M059J (cell line): ENCODE measurements at places on chromosomes 1 and 21.

DNA sequence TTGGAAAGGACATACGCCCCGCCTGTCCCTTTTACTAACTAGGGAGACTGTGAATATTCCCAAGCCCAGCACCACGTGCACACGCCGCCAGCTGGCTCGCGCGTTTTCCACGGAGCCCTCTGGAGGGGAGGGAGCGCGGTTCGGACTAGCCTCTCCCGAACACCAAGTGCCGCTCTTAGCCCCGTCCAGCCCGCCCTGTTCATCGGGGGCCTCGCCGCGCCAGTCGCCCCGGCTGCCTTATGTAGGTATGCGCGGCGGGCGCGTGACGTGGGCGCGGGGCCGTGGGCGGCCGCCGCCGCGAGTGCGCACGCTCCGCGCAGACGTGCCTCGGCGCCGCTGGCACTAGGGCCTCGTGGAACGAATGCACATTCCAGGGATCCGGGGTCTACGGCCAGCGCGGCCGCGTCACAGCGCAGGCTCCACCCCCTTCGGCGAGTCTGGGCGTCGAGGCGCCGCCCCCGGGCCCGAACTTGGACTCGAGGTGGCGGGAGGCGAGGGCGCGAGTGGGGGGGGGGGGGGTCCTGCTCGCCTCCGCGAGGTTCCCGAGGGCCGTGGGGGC, 767 bp upstream of the IRF2BP2 start:
- DNase-seq, result peak; percentile 93

GRCh38 chr1:220291580-220291979, 19.3 kb upstream of the RAB3GAP2 start:
- no peak for DNase-seq

DNA sequence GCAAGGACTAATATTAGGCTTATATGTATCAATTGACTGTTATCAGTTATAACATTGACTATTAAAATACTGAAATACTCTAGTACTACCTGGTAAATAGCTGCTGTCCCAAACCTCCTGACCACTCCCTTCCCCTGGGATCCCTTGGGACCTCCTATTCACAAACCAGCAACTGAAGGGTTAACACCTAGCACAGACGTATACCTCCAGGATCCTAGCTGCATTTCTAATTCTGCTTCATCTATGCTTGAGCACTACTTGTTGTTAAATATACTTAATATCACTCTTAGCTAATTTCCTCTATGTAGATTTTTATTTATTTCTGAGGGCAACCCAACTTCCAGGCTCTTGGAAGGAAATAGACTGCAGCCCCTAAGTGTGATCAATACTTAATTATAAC, 1.8 kb upstream of the NFYC start:
- DNase-seq, result no peak

DNA sequence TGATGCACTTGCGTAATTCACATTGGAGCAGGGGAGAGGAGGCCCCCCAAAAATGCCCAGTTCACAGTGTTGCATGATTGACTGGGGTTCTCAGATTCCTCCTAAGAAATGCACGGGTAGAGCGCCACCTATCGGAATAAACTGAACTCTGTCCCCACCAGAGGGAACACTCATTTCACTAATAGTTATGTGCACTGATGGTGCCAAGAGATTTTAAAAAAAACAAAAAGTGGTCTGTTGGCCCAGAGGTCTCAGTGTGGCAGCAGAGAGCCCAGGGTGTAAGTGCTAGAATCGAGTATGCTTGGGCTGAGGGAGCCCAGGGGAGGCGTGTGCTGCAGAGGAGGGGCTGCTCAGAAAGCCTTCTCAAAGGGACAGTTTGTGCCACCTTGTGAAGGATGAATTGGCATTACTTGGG, 6.9 kb downstream of the PINK1 start:
- DNase-seq, result peak; percentile 54

GRCh38 chr1:41158147-41158875, 83.8 kb downstream of the SCMH1 start:
- no peak for DNase-seq

DNA sequence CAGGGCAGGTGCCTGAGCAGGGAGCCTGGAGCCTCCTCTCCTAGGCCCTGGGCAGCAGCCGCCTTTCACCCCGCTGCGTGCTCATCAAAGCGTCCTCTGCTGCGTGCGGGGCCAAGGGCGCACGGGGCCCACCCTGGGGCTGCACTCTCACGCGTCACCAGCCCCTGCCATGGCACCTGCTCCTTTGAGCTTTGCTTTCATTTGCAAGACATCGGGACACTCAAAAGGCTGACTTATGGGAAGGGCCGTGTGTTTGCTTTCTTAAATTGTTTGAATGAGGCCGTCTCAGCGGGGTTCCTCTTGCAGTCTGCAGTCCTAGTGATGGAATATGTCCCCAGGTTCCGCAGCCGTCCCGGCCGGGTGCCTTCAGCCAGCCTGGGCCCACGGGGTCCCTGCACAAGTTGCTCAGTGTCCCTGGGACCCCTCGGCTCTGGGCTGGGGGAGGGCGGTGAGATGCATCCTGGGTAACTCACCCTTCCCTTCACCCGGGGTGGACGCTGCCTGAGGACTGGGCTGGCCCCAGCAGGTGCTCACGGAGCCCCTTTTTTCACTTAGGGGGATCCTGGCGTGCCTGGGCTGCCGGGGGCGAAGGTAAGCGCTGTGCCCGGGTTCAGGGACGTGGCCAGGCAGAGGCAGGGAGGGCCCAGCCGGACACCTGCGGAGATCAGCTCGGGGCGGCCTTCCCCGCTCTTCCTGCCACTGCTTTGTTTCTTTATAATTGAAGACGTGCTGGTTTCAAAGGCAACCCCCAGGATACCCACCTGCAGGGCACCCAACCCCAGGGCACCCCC, 53.1 kb downstream of the SLC19A1 start:
- no peak for DNase-seq

DNA sequence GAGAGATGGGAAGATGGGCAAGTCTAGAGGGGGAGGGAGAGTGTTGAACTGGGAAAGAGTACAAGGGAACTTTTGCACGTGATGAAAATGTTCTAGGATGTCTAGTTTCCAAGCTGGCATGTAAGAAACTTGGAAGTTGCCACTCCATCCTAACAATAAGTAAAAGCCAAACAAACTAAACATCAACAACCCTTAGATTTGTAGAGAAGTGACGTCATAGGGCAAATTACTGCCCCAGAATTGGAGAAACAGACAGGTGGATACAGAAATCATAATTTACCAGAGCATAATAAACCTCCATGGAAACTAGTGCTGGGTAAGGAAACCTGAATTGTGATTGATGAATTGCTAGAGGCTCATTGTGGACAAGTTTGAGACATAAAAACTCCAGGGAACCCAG, 14.7 kb upstream of the ZBTB40 start:
- no peak for DNase-seq

DNA sequence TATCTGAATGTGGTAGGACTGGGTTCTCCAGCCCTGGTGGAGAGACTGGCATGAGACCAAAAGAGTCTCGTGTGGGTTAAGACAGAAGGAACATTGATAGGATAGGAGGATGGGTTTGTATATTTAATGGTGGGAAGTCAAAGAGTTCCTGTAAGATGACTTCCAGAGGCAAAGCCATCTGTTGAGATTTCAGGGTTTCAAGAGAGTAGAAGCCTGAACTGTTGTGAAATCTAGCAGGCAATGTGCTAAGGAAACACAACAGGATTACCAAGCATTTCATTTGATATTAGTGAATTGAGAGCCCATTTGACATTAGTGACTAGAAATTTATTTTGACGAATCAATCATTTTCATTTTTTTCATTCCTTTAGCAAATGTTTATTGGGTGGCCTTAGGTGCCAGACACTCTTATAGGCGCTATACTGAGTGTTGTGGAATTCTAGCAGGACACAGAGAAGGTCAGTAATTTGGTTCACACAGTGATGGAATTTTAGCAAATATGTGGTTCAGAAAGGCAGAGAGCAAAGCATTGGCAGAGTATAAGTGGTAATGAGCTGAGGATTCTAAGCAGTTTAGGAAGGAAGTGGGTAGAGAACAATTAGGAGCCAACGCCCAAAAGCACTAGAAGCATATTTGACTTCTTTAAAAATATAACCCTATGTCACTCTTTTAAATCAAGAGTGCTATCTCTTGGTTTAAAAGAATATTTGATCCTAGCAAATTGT, 149.3 kb downstream of the AK5 start:
- no peak for DNase-seq

GRCh38 chr1:244196571-244197285, 145.6 kb downstream of the ZBTB18 start:
- no peak for DNase-seq

DNA sequence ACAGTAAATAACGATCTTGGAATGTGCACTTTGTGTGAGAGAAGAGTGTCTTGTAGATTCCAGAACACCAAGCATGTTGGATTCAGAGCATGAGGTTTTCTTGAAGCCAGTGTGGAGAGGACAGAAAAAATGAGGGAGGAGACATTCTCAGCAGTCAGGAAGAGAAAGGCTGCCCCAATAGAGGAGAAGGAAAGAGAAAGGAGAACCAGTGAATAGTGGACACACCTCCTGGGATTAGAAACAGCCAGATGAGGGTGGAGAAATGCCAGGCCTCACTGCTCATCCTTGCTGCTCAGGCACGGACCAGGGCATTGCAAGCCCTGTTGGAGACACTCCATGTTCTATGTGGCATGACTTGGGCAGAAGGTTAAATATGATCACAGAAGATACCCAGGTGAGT, 69.0 kb upstream of the KAZN start:
- peak; percentile 61 for DNase-seq

- no peak for DNase-seq
Observed at GRCh38 chr1:18996548-18997177, 40.2 kb upstream of the IFFO2 start.
